ENCODE measurements at places on chromosomes 5 and 9.
A peak's percentile ranks its signal among the peaks of the same experiment; 100 is the strongest.

- no peak for DNase-seq
These were observed 269.1 kb downstream of the KIF4B start for GRCh38 chr5:155282503-155283107.

- no peak for DNase-seq
These were observed 2.4 kb downstream of the WNK2 start for GRCh38 chr9:93186215-93186945.

- no peak for DNase-seq
These were observed 9.5 kb downstream of the SIL1 start for GRCh38 chr5:139188558-139189270.

GRCh38 chr9:117546894-117547678 lies 132.2 kb upstream of the ASTN2 start:
- peak; percentile 12 for DNase-seq

DNA sequence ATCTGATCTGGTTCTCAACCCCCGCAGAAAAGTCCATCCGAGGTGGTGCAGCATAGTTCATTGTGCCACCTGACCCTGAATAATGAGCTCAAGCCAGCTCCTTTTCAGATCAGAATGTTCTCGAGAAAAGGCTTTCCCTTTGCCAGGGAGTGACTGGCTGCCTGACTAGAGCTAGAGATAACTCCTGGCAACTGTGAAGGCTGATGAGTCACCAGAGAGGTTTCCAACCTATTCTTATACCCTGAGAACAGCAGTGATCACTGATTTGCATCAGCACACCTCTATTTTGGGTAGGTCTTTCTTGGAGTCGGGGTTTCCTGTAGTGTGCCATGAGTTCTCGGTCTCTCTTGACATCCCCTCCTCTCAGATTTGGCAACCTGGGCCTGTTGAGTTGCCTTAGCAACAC lies 127.9 kb downstream of the PIK3R1 start:
- peak; percentile 57 for DNase-seq

DNA sequence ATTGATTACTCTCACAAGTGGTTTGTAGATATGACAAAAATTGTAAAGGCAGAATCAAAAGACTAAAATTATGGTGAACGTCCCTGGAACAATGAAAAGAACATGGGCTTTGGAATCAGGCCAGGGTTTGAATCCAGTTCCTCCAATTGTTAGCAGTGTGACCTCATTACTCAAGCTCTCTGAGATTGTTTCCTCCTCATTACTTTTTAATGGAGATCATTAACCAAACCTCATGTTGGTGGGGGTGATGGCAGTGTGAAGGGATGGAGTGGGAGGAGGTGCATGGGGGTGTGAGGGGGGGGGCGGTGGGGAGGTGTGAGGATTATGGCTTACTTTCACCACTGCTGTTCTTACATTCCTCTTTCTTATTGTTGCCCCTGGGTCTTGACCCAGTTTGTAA lies 44.1 kb upstream of the FOXE1 start:
- DNase-seq: no peak

DNA sequence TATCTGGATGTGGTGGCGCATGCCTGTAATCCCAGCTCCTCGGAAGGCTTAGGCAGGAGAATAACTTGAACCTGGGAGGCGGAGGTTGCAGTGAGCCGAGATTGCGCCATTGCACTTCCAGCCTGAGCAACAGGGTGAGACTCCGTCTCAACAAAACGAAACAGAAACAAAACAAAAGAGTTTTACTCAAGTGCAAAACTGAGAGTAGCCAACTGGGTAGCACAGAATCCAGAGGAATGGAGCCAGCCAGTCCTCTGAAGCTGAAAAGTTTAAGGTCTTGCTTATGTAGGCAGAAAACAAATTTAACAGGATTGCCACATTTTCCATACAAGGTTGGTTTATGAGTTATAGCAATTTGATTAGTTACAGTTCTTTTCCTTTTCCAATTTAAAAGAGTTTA lies 32.0 kb downstream of the SPIN1 start:
- no peak for DNase-seq

DNA sequence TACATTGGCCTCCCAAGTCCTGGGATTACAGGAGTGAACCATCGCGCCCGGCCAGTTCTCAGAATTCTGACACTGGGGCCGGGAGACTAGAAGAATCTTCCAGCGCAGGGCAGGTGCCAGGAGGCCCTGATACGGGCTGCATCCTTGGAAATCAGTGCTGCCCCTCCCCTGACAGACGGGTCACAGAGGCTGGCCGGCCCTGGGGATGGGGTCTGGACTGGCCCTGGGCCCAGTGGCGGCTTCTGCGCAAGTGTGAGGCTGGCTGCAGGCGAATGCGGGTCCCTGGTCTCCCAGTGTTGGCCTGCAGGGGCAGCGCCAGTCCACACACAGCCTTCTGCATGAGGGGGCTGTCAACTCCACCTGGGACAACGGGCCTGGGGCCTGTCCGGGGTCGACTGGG lies 831 bp upstream of the TBC1D9B start:
- no peak for DNase-seq

DNA sequence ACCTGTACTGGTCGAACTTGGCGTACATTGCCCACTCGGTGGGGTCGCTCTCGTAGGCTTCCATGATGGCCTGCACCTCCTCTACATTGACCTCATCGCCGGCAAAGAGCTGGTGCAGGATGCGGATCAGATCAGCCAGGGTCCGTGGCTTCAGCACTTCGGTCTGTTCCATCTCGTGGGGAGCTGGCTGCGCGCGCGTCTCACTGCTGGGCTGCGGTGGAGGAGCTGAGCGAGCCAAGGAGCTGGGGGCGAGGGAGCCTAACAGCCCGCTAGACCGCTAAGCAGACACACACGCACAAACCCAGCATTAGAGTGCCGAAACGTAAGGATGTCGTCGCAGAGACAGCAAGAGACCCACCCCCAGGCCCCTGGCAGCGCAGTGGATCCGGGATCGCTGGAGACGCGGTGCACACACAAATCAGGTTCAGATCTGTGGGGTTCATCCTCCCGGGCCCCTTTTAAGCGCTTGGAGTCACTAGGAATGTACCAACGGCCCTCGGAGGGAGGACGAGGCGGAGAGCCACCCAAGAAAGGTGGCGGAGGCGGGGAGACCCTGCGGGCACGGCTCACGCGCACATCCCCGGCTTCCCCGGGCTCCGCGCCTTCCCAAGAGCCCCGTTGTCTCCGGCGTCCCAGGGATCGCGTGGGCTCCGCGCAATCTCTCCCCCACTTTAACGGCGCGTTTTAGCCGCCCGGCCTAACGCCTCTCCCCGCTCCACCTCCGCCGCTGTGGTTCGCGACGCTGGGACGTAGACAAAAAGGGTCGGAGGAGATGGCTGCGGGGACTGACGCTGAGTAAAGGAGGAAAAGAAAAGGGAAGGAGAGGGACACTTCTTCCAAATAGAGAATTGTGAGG lies at the start of gene CDO1:
Gene CDO1, minus strand, starts transcription at position 434 of the 856 bp plus-strand sequence. Its CDS starts 262 bp downstream, at position 172.
- DNase-seq: peak; percentile 37

- DNase-seq: no peak
These were observed 92.2 kb upstream of the LMX1B start for GRCh38 chr9:126521551-126521950.

DNA sequence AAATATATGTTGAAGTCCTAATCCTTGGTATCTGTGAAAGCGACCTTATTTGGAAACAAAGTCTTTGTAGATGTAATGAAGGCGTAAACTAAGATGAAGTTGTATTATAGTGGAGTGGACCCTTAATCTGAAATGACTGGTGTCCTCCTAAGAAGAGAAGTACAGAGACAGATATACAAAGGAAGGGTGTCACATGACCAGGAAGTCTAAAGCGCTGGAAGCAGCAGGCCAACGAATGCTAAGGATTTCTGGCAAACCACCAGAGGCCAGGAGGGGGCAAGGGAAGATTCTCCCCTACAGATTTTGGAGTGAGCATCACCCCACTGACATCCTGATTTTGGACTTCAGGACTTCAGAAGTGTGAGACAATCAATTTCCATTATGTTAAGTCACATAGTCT lies 162.4 kb downstream of the SLC12A2 start:
- DNase-seq: no peak

GRCh38 chr5:19880859-19881436 lies 107.1 kb downstream of the CDH18 start:
- DNase-seq: no peak
